ENCODE measurements at places on chromosomes 5 and 9.
A peak's percentile ranks its signal among the peaks of the same experiment; 100 is the strongest.

DNA sequence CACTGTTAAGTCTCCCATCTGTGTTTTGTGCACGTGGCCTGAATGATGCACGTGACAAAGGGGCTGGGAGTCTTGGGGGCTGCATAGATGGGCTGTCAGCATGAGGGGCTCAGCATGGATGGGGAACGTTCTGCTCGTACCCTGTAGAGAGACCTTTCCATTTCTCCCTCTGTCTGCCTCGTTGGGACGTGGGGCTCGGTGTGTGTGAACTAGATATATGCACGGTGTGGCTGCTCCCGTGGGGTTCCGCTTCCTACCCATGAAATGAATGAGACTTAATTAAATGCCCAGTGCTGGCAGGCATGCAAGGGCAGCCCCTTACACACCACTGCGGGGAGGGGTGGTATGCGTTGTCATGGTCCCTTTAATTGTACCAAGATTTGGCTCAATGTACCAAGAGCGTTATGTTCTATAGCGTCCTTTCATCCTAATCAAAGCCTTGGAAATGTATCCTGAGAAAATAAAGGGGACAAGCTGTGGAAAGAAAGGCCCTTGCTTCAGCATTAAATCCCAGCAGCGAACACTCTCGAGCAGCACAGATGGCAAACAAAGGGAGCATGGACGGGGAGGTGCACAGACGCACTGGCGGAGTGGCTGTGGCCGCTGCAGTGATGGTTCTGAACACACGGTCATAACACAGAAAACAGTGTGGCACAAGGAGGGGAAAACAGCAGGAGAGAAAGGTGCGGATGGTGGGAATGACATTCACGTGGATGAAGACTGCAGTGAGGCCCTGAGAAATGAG, 66.8 kb downstream of the RASGEF1C start:
- DNase-seq: peak; percentile 22
- H3K4me3 ChIP-seq: no peak overlapping the region
- no peaks in the 10 kb centered on the region for H3K36me3 ChIP-seq
- H3K27ac ChIP-seq: no peak overlapping the region

- DNase-seq: peak; percentile 79
- H3K4me3 ChIP-seq: peak overlapping the region; percentile 74
- H3K27me3 ChIP-seq: no peaks in the 10 kb centered on the region
- peaks cover 13% of the 10 kb centered on the region for H3K36me3 ChIP-seq
- peak overlapping the region; percentile 96 for H3K27ac ChIP-seq
Observed at GRCh38 chr5:177494346-177495195, 2.8 kb downstream of the PDLIM7 start.

GRCh38 chr5:156197042-156197635, 129.8 kb upstream of the SGCD start:
- H3K36me3 ChIP-seq: no peaks in the 10 kb centered on the region
- H3K4me1 ChIP-seq: no peaks in the 10 kb centered on the region
- no peak overlapping the region for H3K4me3 ChIP-seq
- H3K27ac ChIP-seq: no peak overlapping the region

GRCh38 chr5:95909738-95910137, 51.9 kb downstream of the ELL2 start:
- H3K4me3 ChIP-seq: no peak overlapping the region
- H3K27me3 ChIP-seq: no peaks in the 10 kb centered on the region

DNA sequence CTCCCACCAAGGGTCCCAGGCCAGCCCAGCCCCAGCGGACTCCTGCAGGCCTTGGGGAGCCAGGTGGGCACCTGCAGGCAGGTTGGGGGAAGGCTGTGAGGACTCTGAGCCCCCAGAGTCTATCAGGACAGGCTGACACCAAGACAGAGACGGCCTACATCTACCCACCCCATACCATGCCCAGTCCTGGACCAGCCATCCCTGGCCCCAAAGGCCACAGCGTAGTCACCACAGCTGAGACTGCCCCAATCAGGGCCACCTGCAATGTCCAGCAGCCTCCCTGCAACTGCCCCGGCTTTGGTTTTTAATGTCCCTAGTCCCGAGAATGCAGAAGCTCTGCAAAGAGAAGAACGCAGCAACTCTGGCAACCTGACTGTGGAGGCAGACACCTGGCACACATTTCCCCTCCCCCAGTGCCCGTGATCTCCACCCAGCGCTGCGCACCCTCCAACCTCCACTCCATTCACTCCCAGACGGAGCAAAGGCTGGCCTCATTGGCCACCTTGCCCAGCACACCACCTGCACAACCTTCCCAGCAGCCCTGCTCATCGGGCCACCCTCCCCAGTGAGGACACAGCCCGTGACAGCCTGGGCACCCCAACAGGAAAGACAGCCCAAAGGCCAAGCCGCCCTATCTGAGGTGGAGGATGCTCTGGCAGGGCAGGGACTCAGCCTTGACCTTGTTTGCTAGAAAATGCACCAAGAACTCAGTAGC, 14.9 kb downstream of the ADAMTS2 start:
- no peaks in the 10 kb centered on the region for H3K36me3 ChIP-seq
- H3K27me3 ChIP-seq: peaks cover 4% of the 10 kb centered on the region
- no peak for DNase-seq
- H3K4me3 ChIP-seq: no peak overlapping the region

GRCh38 chr9:34555500-34555899, 32.7 kb upstream of the ENHO start:
- H3K27ac ChIP-seq: no peak overlapping the region
- H3K27me3 ChIP-seq: peaks cover 8% of the 10 kb centered on the region
- H3K4me1 ChIP-seq: peaks cover 49% of the 10 kb centered on the region
- H3K36me3 ChIP-seq: no peaks in the 10 kb centered on the region
- no peak overlapping the region for H3K4me3 ChIP-seq
